ENCODE measurements at places on chromosomes 12 and 14. TPM values are rescaled to one million over a fixed set of nuclear protein-coding genes. Genes with fewer than 3 reads are reported as not detected.

DNA sequence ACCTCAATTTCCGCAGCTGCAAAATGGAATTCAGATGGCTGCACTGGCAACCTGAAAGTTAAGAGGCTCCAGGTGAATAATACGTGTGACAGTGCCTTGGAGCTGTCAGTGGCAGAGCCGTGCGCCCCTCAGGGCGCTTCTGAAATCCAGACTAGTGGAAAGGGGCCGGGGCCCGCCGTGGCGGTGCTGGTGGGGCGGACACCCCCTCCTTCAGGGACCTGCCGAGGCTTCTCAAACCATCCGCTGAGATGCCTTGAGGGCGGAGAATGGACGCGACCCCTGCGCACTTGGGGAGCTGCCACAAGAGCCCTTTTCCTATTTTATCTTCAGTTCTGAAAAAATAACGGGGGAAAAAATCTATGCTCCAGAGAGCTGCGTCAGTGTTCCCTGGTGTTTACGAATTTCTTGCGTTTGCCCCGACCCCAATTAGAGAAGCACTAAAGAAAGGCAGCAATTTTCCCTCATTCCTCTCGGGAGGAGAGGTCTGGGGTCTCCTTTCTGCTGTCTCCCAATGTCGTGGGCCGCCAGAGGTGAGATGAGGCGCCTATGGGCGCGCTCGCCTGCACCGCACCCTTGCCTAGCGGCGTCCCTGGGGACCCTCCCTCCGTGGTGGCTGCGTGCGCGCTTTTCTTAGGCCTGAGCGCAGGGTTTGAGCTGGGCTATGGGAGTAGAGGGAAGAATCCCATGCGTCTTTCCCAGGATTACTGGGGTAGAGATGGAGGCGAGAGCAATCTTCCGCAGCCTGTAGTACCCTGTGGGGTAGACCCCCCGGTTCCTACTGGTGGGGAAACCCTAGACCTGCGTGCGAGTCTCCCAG, 2.2 kb downstream of the NOS1 start:
- no peaks in the 10 kb centered on the region for H3K36me3 ChIP-seq
- no peak overlapping the region for H3K4me3 ChIP-seq
- no peak for DNase-seq
- H3K4me1 ChIP-seq: no peaks in the 10 kb centered on the region

- no peaks in the 10 kb centered on the region for H3K4me1 ChIP-seq
- no peaks in the 10 kb centered on the region for H3K36me3 ChIP-seq
- no peak for DNase-seq
- no peak overlapping the region for H3K4me3 ChIP-seq
These were observed 663.8 kb upstream of the FOXG1 start for GRCh38 chr14:28102814-28103213.

GRCh38 chr14:74620497-74620921, 8.5 kb upstream of the LTBP2 start:
- peaks cover 2% of the 10 kb centered on the region for H3K36me3 ChIP-seq
- DNase-seq: peak; percentile 64
- peak overlapping the region; percentile 38 for H3K27ac ChIP-seq
- peaks cover 59% of the 10 kb centered on the region for H3K4me1 ChIP-seq

DNA sequence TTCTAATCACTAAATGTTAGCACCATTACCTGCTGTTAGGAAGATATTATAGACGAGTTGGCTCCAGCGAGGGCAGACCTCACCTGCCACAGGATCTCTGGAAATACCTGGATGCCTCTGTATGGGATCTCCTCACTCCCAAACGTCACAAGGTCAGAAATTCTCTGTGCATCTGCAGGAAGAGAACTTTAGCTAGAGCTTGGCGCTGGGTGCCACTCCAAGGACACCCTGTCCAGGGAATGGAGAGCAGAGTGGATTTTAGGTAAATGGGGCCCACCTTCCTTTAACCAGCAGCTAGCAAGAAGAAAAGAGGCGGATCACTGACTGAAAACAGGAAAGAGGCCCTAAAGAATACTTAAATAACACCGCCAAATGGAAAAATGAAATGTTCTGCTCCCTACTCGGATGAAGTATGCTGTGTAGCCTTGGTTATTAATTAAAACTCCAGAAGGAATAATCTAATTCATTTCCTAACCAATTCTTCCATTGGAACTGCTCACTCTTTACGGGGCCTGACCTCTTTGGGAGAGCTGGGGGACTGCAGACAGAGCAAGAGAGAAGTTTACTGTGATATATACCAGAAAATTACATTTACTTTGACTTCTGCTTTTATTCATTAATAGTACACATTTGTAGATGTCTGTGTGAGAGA, 4.2 kb upstream of the FOXG1 start:
- peaks cover 68% of the 10 kb centered on the region for H3K27me3 ChIP-seq
- H3K27ac ChIP-seq: no peak overlapping the region
- peaks cover 10% of the 10 kb centered on the region for H3K36me3 ChIP-seq

- peaks cover 2% of the 10 kb centered on the region for H3K4me1 ChIP-seq
- H3K4me3 ChIP-seq: no peak overlapping the region
- no peak overlapping the region for H3K27ac ChIP-seq
- peaks cover 15% of the 10 kb centered on the region for H3K27me3 ChIP-seq
These were observed 27.0 kb downstream of the LRTM2 start for GRCh38 chr12:1847411-1847810.

GRCh38 chr12:46815809-46816208, 10.0 kb downstream of the SLC38A4 start:
- H3K4me3 ChIP-seq: no peak overlapping the region
- H3K4me1 ChIP-seq: peaks cover 1% of the 10 kb centered on the region
- H3K36me3 ChIP-seq: no peaks in the 10 kb centered on the region
- no peak for DNase-seq
- H3K27me3 ChIP-seq: peaks cover 15% of the 10 kb centered on the region
- no peak overlapping the region for H3K27ac ChIP-seq

DNA sequence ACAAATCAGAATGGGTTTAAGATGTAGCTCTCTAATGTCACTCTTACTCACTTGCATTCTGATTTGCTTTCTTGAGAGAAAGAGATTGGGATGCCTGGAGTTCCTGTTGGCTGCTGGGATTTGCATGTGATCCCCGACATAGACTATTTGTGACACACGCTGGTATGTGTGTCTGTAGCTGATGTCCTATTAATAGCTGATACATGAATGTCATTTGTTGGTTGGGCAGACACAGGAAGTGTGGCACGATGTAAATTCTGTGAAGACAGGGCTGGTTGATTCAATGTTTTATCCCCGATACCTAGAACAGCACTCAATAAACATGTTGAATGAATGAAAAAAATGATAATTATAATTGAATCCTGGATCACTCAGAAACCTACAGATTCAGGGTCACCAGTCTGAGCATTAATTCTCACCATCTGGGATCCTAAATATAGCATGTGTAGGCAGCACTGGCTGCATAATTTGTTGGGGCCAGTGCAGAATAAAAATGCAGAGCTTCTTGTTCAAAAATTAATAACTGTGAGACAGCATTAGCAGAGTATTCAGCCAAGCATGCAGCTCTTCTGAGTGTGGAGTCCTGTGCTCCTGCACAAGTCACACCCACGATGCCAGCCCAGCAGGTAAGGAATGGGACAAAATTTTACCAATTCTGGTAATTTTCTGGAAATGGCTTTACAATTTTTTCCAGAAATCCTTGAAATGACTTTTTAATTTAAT, 35.5 kb upstream of the SOCS2 start:
- DNase-seq: no peak
- no peak overlapping the region for H3K4me3 ChIP-seq
- peaks cover 2% of the 10 kb centered on the region for H3K36me3 ChIP-seq
- H3K4me1 ChIP-seq: peaks cover 33% of the 10 kb centered on the region
- no peak overlapping the region for H3K27ac ChIP-seq

- peak overlapping the region; percentile 65 for H3K27ac ChIP-seq
- no peak overlapping the region for H3K4me3 ChIP-seq
- DNase-seq: no peak
These were observed 20.2 kb downstream of the ATP2A2 start for GRCh38 chr12:110301065-110301806.

- H3K27ac ChIP-seq: no peak overlapping the region
- H3K4me3 ChIP-seq: no peak overlapping the region
- no peaks in the 10 kb centered on the region for H3K27me3 ChIP-seq
- H3K4me1 ChIP-seq: no peaks in the 10 kb centered on the region
- no peak for DNase-seq
These were observed 25.5 kb upstream of the NPFF start for GRCh38 chr12:53532524-53533445.

- no peaks in the 10 kb centered on the region for H3K4me1 ChIP-seq
- H3K4me3 ChIP-seq: no peak overlapping the region
- DNase-seq: no peak
- no peak overlapping the region for H3K27ac ChIP-seq
These were observed 454.0 kb downstream of the FOXG1 start for GRCh38 chr14:29220566-29220965.

DNA sequence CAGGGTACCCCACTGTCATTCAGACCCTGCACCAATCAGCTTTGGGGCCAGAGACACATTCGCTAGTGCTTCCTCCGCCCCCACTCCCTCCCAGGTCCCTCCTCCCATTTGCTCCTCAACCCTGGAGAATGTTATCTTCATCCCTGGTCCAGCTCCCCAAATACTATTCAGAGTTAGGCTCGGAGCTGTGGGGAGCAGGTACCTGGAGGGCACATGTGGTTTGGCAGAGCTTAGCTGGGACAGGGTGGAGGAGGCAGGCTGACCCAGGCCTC, 19.5 kb downstream of the VSX2 start:
- H3K4me1 ChIP-seq: peaks cover 8% of the 10 kb centered on the region
- H3K27me3 ChIP-seq: peaks cover 15% of the 10 kb centered on the region
- H3K4me3 ChIP-seq: no peak overlapping the region
- H3K36me3 ChIP-seq: no peaks in the 10 kb centered on the region
- no peak for DNase-seq

GRCh38 chr12:101877806-101878242, 444 bp downstream of the DRAM1 start:
- peaks cover 15% of the 10 kb centered on the region for H3K4me1 ChIP-seq
- H3K4me3 ChIP-seq: peak overlapping the region; percentile 77
- peaks cover 3% of the 10 kb centered on the region for H3K36me3 ChIP-seq
- DNase-seq: peak; percentile 22

- no peaks in the 10 kb centered on the region for H3K27me3 ChIP-seq
These were observed 62.2 kb downstream of the KDM2B start for GRCh38 chr12:121518656-121519055.

GRCh38 chr12:112134731-112135130, 9.4 kb downstream of the TRAFD1 start:
- H3K36me3 ChIP-seq: peaks cover 41% of the 10 kb centered on the region
- peaks cover 26% of the 10 kb centered on the region for H3K4me1 ChIP-seq
- no peak for DNase-seq

DNA sequence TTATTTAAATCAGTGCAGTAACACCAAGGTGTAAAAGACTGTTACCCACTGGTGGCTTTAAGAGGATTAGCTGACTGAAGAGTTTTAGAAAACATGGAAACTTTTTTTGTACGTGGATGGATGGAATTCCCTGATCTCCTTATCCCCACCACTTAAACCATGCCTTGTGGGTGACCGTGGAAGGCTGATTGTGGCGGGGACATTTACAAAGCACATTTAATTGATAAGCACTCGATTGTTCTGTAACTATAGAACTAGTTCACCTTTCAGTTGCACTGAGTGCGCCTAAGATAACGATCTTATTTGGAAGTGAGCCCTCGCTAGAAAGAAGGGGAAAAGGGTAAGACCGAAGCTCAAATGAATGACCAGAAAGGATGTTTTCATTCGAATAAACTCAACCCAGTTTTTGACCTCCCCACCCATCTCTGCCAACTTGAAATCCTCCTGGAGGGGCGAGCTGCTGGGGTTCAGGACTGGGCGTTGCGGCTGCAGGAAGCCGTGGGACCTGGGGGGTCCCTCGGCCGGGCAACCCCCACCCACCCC, 688 bp upstream of the RASSF3 start:
- H3K36me3 ChIP-seq: peaks cover 29% of the 10 kb centered on the region
- H3K4me3 ChIP-seq: peak overlapping the region; percentile 95
- peaks cover 36% of the 10 kb centered on the region for H3K4me1 ChIP-seq
- peak; percentile 21 for DNase-seq

HIP1R gene
- total RNA-seq: 23.4 TPM

E2F7 gene
- 19.1 TPM for total RNA-seq

GXYLT1 gene
- 9.7 TPM for total RNA-seq

TAS2R7 gene
- not detected for total RNA-seq

FGD4 gene
- total RNA-seq: 0.08 TPM

KLHDC1 gene
- 2.6 TPM for total RNA-seq

BHLHE41 gene
- not detected for total RNA-seq

MUCL1 gene
- total RNA-seq: not detected
